ENCODE measurements at places on chromosomes 1 and 21.
A peak's percentile ranks its signal among the peaks of the same experiment; 100 is the strongest.

- DNase-seq = no peak
Observed at GRCh38 chr1:90823686-90824085, 106.6 kb upstream of the BARHL2 start.

- DNase-seq = peak; percentile 55
Observed at GRCh38 chr1:52629325-52629643, 3.7 kb upstream of the SHISAL2A start.

DNA sequence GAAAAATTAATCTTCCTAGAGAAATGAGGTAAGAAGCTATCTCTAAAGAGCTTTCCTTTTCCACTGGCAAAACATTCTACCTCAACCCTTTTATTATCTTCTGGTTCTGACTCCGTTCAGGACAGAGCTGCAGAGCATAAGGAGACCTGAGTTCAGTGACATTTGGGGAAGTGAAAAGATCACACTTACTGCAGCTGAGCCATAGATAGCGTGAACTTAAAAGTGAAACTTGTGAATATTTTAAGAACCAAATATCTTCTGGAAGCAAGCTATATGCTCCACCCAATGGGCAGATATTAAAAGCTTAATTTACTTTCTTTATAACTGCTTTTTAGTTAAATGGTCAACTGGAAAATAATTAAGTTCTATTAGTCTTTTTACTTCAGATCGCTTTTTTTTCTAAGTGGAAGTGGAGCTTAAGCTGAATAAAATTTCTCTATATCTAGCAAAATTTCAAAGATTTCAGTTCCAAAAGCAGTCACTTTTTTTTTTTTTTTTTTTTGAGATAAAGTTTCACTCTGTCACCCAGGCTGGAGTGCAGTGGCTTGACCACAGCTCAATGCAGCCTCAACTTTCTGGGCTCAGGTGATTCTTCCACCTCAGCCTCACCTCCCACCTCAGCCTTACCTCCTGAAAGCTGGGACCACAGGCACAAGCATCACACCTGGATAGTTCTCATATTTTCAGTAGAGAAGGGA is 11.9 kb downstream of the PTPN22 start:
- DNase-seq = no peak

DNA sequence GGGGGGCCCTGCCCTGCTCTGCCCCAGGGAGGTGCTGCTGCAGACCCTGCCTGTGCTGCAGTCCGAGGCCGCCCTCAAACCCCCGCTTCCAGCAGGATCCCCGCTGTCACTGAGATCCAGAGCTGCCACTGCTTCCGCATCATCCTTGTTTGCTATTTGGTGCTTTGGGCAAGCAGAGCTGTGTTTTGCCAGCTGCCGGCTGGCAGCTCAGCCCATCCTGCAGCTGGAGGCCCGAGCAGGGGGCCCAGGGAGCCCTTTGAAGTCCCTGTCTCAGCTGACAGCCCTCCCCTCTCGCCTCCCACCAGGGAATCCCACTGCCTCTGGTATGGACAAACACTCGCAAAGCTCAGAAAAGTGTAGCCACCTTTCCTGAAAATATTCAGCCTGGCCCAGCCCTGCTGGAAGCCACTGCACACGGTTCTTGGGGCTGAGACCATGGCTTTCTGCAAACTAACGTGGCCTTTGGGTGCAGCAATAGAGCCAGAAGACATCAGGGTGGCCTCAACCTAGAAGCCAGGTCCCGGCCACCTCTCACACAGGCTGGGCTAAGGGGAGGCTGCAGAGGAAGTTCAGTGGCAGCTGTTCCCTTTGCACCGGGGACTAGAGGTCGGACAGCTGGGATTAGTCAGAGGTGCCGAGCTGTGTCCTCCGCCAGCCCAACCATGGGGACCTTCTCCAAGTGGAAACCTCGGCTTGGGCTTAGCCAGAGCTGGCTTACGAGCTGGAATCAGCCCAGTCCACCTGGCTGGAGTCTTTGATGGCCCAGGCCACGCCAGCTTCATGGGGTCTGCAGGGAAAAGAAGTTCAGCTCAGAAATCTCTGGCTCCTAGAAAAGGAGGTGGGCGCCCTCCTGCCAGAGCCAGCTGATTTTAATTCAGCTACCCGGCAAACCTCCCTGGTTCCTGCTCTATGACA is 107.1 kb downstream of the SPSB1 start:
- no peak for DNase-seq

GRCh38 chr1:223721658-223722607 is 9.6 kb downstream of the CAPN2 start:
- no peak for DNase-seq

DNA sequence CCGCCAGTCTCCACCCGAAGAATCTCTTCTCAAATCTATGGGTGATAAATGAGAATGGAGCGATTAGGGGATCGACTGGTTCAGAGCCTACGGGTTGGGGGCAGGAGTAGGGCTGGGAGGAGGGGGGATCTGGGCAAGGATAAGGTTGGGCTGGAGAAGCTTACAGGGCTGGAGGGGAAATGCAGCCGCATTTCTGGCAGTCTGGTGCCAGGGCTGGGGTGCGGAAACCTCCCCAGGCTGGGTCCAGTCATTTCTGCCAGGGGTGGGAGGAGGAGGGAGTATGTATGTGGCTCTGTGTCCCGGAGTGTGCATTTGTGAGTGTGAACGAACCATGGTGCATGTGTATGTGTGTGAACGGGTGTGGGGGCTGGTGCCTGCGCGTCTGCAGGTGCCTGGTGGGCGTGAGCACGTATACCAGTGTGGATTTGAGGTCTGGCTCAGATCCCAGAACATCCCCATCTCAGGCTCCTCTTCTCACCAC is 10.2 kb downstream of the C1orf216 start:
- DNase-seq = no peak

DNA sequence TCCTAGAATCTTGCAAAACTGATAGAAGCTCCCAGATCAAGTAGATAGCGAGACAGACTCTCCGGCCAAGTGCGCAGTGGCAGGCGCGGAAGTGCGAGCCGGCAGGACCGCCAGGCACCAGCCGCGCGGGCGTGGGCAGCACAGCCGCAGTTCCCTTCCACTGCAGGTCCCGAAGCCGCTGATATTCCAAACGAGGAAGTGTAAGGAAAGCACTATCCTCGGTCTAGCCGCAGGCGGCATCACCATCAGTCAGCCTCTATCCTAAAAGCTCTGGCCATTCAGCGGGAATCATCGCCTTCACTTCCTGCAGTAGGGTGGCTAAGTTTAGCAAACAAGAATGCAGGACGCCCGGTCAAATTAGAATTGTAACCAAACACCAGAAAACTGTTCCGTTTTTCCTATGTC is 710 bp downstream of the GLRX2 start:
- DNase-seq = no peak

DNA sequence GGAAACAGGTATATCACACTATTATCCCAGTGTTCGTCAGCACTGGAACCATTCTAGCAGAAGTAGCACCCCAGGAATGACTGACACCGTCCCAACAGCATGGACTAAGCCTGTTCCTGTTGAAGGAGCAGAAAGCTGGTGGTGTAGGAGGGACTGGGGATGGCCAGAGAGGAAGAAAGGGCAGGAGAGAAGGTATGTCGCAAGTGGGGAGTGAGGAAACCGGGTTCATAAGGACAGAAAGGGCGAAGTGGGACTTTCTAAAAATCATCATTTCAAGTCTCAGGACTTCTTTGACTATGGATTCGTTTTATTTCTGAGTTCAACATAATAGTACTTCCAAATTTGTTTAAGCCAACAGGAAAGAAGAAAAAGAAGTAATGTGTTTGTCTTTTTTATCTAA is 19.7 kb upstream of the MX1 start:
- DNase-seq = no peak

DNA sequence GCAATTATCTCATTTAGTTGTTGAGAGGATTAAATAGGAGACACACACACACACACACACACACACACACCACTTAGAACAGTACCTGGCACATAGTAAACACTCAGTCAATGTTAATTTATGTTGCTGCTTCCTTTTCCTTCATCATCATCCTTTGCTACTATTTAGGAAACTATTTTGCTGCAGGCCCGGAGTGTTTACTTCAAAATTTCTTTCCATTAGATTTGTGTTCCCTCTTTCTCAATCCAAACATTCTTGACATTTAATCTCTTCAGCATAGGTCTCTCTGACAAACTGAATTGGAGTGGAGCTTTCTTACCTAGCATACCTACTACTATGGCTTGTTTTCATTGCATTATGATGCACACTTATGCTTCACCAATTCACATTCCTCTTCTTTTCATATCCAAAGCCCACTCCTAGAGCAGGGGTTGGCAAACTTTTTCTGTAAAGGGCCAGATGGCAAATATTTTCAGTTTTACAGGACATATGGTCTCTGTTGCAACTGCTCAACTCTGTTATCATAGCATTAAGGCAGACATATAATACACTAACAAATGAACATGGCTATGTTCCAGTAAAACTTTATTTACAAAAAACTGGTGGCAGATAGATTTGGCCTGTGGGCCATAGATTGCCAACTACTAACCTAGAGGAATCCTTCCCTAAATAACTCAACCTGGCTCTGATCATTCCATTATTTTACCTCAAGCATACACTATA is 49.5 kb downstream of the SCMH1 start:
- DNase-seq = no peak

- DNase-seq = peak; percentile 6
Observed at GRCh38 chr1:89198491-89199072, at the start of gene GBP4. TSS of gene GBP4 (minus strand) at chr1:89198942. CDS start at chr1:89198834, 108 bp downstream.

DNA sequence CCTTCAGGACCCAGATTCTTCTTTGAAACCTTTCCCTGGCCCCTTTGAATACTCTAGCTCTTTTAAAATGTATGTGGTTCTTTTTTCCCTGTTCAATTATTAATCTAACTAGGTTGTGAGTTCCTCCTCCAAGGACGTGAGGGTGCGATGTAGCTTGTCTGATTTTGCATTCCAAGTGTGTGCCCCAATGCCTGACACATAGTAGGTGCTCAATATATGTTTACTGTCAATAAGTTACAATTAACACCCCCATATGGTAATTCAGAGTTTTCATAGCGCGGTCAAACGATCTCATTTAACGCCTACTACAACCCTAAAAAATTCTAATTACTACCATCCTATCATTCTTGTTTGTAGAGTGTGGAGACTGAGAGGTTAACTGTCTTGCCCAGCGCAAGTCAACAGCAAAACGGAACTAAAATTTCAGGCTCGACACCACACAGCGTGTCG is 482 bp upstream of the MTR start:
- no peak for DNase-seq
